Panc1 (cell line): ENCODE measurements at places on chromosomes 3 and 15.

DNA sequence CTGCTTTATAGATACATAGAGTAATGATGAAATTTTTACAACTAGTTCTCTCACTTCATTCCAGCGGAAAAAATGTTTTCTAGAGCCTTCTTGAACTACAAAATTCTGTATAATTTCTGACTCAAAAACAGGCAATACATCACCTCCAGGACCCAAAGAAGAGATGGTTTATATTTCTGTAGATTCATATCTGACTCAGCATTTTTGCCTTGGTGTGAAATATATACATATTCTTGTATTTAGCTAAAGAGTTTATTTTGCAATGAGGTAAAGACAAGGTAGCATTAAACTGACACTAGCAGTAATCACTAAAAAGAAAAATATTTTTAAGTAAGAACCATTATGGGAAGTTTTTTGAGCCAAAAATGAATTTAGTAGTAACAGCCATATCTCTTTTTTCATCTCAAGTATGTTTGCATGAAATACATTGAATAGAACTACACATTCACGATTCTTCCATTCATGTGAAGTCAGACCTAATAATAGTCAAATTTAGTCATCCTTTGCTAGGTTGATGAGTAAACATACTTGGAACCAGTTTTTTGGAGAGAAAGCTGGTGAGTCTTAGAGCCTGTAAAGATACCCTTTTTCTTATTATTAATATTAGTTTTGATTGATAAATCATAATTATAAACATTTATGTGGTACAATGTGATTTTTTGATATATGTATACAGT lies 31.6 kb downstream of the COL8A1 start:
- H3K36me3 ChIP-seq, result no peaks in the 10 kb centered on the region; the same call in 1 of the 2 replicates
- no peak overlapping the region for H3K4me3 ChIP-seq
- H3K27ac ChIP-seq, result no peak overlapping the region
- DNase-seq, result no peak
- no peaks in the 10 kb centered on the region for H3K4me1 ChIP-seq

GRCh38 chr3:27900316-27900715 lies 178.2 kb upstream of the EOMES start:
- H3K4me1 ChIP-seq, result no peaks in the 10 kb centered on the region
- no peaks in the 10 kb centered on the region for H3K27me3 ChIP-seq
- no peak overlapping the region for H3K27ac ChIP-seq

DNA sequence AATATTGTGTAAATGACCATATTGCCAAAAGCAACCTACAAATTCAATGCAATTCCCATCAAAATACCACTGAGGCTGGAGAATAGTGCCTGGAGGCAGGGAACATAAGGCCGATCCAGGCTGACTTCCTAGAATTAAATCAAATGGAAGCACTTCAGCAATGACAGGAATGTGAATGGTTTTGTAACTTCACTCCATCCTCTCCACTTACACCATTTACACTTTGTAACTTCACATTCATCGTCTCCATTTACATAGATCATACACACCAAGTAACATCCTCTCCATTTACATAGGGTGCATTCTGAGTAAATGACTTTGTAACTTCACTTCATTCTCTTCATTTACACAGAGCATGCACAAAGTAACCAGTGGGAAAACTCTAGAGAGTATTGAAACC lies 11.6 kb downstream of the STRIT1 start:
- DNase-seq, result no peak
- no peaks in the 10 kb centered on the region for H3K36me3 ChIP-seq
- no peak overlapping the region for H3K27ac ChIP-seq
- H3K27me3 ChIP-seq, result no peaks in the 10 kb centered on the region
- no peak overlapping the region for H3K4me3 ChIP-seq

GRCh38 chr15:56234804-56235203 lies 8.9 kb downstream of the RFX7 start:
- no peaks in the 10 kb centered on the region for H3K36me3 ChIP-seq
- H3K27ac ChIP-seq, result no peak overlapping the region
- no peaks in the 10 kb centered on the region for H3K27me3 ChIP-seq
- no peak overlapping the region for H3K4me3 ChIP-seq
- H3K4me1 ChIP-seq, result peaks cover 9% of the 10 kb centered on the region

DNA sequence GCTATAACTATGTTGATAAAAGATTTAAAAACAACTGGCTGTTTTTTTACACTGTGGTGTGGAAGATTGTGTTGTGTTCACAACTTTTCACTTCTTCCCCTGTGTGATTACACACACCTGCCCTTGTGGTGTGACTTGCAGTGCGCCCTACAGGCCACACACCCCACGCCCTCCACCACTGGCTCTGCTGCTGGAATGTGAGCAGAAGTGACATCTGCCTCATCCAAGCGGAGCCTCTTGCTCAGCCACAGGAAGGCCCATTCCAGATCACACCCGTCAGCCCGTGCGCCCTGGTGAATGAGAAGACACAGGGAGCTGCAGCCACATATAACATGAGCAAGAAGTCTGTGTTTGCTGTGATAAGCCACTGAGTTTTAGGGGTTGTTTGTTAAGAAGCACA lies 7.0 kb downstream of the CCR2 start:
- H3K36me3 ChIP-seq, result no peaks in the 10 kb centered on the region
- no peak overlapping the region for H3K27ac ChIP-seq
- no peak for DNase-seq
- H3K27me3 ChIP-seq, result peaks cover 7% of the 10 kb centered on the region

GRCh38 chr15:39115379-39116057 lies 465.4 kb upstream of the THBS1 start:
- H3K4me3 ChIP-seq, result no peak overlapping the region
- no peaks in the 10 kb centered on the region for H3K36me3 ChIP-seq
- no peaks in the 10 kb centered on the region for H3K27me3 ChIP-seq
- no peak for DNase-seq
- H3K27ac ChIP-seq, result no peak overlapping the region

DNA sequence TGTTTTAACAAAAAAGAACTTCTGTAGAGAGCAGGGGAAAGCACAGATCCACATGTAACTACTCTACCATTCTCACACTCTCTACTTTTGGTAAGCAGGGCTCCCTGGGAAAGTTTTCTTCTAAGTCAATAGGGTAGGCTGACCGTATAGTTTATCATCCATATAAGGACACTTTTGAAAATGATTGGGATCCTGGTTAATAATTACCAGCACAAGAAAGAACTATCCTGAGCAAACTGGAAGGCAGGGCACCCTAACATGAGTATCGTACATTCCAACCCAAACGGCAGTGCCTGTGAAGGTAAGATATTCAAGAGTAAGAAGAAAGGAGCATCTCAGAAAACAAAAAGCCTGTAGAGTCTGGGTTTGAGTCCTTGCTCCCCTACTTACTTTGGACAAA lies 22.1 kb downstream of the SUSD5 start:
- H3K4me1 ChIP-seq, result no peaks in the 10 kb centered on the region
- no peak for DNase-seq

DNA sequence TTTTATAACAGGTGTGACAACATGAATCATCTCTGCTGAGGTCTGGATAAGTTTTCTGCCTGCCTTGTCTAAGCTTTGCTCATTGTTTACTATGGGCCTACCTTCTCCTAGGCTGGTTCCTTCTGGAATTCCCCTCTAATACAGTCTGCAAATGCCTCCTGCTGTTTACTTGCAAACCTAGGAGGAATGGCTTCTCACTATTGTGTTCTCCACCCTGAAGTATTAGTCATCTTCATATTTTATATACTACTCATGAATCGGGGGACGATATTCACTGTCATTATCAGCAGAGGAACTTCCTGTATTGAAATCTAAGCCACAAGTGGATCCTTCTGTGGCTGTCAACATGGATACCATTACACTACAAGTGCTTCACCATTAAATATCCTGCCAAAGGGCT lies 154.8 kb downstream of the PLCL2 start:
- no peak overlapping the region for H3K4me3 ChIP-seq
- peak; percentile 81 for DNase-seq
- no peak overlapping the region; the same call in 1 of the 2 replicates for H3K27ac ChIP-seq
- no peaks in the 10 kb centered on the region for H3K27me3 ChIP-seq

DNA sequence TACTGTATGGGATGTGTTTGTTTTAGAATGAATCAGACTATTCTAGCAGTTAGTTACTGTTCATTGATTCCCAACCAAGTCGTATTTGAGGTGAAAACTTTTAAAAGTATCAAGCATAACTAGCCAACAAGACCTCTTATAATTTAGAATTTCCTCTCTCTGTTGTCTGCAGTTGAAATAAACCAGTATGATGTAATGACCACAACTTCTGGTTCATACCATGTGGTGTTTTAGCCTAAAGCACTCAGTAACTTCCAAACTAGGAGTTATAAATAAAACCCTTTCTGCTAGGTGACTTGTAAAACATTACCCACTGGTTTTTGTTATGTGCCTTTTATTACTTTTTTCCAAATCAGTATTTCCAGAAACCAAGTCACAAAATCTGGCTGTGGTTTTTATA lies 19.8 kb upstream of the P2RY12 start:
- H3K27me3 ChIP-seq, result no peaks in the 10 kb centered on the region
- H3K27ac ChIP-seq, result no peak overlapping the region
- no peak for DNase-seq
- no peak overlapping the region for H3K4me3 ChIP-seq
- no peaks in the 10 kb centered on the region for H3K36me3 ChIP-seq

DNA sequence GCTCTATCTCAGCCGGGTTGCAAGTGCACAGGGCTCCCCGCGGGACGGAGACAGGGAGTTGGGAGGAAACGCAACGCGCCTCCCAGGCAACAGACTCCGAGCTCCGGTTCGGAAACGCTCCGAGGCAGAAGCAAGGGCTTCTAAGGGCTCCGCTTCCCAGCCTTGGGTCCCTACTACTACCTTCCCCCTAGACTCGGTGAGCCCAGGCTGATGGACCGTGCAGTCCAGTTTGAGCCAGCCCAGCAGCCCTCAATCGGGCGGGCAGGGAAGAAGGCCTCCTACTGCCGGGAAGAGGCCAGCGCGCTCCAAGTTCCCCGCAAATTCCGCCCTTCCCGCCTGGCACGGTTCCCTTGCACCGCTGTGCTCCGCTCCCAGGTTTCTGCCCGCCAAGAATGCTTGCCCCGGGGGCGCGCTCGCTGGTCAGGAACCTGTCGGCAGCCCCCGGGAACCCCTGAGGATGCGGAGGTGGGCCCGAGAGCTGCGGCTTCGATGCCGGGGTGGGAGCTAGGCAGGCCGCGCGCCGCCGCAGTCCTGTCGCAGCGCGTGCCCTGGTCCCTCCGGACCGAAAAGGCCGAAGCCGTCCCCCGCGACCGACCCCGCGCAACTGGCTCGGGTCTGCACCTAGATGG lies 728 bp downstream of the TRANK1 start:
- H3K4me1 ChIP-seq, result peaks cover 4% of the 10 kb centered on the region; the same call in 1 of the 2 replicates
- H3K27me3 ChIP-seq, result no peaks in the 10 kb centered on the region
- no peak for DNase-seq
- H3K27ac ChIP-seq, result no peak overlapping the region

GRCh38 chr15:70182858-70183695 lies 85.4 kb upstream of the TLE3 start:
- H3K4me3 ChIP-seq, result no peak overlapping the region
- no peaks in the 10 kb centered on the region for H3K4me1 ChIP-seq
- no peak for DNase-seq

DNA sequence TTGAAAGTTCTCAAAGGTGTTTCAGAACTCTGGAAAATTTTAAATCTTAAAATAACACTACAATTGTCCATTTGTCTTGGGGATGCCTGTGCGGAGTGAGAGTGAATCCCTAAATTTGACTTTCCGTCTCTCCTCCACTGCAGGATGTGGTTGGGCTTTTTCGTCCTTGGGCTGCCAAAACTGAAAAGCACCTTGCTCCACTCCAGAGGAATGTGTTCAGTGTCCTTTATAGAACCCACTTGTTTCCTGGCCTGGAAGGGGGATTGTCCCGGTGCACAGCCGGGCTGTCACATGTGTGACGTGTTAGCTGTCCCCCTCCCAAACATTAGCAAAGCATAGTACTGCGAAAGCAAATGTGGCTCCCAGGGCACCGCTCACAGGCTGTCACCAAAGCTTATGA lies 69.6 kb upstream of the ATP10A start:
- H3K27me3 ChIP-seq, result no peaks in the 10 kb centered on the region
- H3K27ac ChIP-seq, result no peak overlapping the region
- DNase-seq, result no peak
- no peaks in the 10 kb centered on the region for H3K36me3 ChIP-seq

DNA sequence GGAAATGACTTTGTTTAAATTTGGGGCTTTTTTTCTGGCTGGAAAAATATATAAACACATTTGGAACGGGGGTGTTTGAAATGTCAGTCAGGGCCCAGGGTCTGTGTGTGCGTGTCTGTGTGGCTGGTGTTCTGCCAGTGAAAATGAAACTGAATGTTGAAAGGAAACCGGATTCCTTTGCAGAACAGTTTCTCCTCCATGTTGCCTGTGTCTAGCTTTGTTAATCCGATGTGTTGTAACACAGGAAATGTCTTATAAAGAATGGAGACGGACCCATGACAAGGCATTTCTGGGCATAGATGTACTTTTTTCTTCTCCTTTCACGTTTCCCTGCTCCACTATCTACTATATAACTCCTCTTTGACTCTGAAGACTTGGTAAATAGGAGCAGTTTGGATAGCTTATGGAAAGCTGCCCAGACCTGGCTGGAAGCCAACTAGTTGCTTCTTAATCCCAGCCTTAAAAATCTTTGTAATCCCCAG lies 2.8 kb downstream of the SQOR start:
- no peak for DNase-seq
- H3K4me3 ChIP-seq, result peak overlapping the region; percentile 38
- H3K27me3 ChIP-seq, result no peaks in the 10 kb centered on the region
- peak overlapping the region; percentile 80 for H3K27ac ChIP-seq
- H3K36me3 ChIP-seq, result no peaks in the 10 kb centered on the region

GRCh38 chr3:126523745-126524428 lies at the start of gene CHST13:
CHST13 (plus strand) TSS chr3:126524155; CDS start chr3:126524333, 178 bp downstream.
- no peaks in the 10 kb centered on the region for H3K36me3 ChIP-seq
- H3K27ac ChIP-seq, result no peak within 1 kb of the TSS
- peaks cover 8% of the 10 kb centered on the region for H3K27me3 ChIP-seq
- peak within 1 kb of the TSS; percentile 46 for H3K4me3 ChIP-seq
- H3K4me1 ChIP-seq, result peaks cover 4% of the 10 kb centered on the region; the same call in 1 of the 2 replicates
- no peak for DNase-seq

- no peak overlapping the region for H3K4me3 ChIP-seq
- no peaks in the 10 kb centered on the region for H3K4me1 ChIP-seq
- H3K27ac ChIP-seq, result no peak overlapping the region
- H3K36me3 ChIP-seq, result no peaks in the 10 kb centered on the region
- DNase-seq, result no peak
Observed at GRCh38 chr3:113086560-113087461, 96.0 kb downstream of the GTPBP8 start.

DNA sequence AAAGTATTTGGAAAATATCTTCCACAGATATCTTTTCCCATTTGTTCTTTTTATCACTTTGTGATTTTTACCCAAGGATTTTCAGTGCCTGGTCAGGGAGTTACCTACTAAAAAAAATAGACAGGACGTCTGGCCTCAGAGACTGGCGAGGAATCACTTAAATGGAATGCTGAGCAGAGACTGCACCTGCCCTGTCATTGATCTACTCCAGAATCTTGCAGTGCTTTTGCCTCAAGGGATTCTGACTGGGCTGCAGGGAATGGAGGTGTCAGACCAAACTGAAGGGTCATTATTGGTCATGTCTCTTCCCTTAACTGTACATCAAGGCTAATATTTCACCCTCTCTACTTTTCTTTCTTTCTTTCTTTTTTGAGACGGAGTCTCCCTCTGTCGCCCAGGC lies 12.1 kb upstream of the RYR3 start:
- DNase-seq, result no peak
- H3K27ac ChIP-seq, result no peak overlapping the region
- H3K27me3 ChIP-seq, result no peaks in the 10 kb centered on the region; the same call in 1 of the 2 replicates
- no peak overlapping the region for H3K4me3 ChIP-seq
- no peaks in the 10 kb centered on the region for H3K36me3 ChIP-seq
